ENCODE measurements at places on chromosomes 13 and 19. TPM values are rescaled to one million over a fixed set of nuclear protein-coding genes. Genes with fewer than 3 reads are reported as not detected.

Gene ERICH6B
- not detected for total RNA-seq

Gene PTPRH
- 6.5 TPM for total RNA-seq

Gene IZUMO4
- total RNA-seq: 0.58 TPM

Gene RRAS
- 71.9 TPM for total RNA-seq

Gene LPAR6
- total RNA-seq: 6.5 TPM

Gene CCL25
- total RNA-seq: not detected

Gene ZNF575
- total RNA-seq: 0.28 TPM

Gene CACNG6
- total RNA-seq: 1.7 TPM

Gene ZNF439
- total RNA-seq: 14.1 TPM

Gene MEDAG
- total RNA-seq: 95.8 TPM

Gene MEIOSIN
- total RNA-seq: not detected

Gene DZIP1
- 33.8 TPM for total RNA-seq

Gene TYROBP
- total RNA-seq: not detected

Gene GPC6
- 4.4 TPM for total RNA-seq

Gene ZNF587B
- 44.9 TPM for total RNA-seq

Gene CGB7
- total RNA-seq: 0.19 TPM

Gene RASAL3
- total RNA-seq: under 0.01 TPM

Gene CLEC4M
- total RNA-seq: 0.19 TPM

Gene CYP4F8
- not detected for total RNA-seq
